ENCODE measurements at places on chromosomes 4 and X.

GRCh38 chrX:64338296-64338695, 57.0 kb downstream of the MTMR8 start:
- no peak for DNase-seq

DNA sequence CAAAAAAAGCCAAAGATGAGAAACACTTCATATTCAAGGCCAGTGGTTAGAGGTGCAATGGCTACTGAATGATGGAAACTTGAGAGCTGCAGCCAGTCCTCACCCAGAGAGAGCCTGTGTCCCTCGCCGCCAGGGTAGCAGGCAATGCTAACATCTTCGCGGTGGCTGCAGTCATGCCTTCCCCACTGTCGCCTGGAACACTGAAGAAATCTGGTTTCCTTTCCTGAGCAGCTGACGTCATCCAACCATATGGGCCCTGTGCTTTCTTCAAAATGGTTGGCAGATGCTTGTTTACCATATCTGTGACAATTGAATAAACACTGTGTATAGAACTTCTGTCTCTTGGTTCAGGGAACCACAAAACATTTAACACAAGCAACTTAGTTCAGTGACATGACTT, 39.7 kb downstream of the PRSS12 start:
- DNase-seq, result no peak

DNA sequence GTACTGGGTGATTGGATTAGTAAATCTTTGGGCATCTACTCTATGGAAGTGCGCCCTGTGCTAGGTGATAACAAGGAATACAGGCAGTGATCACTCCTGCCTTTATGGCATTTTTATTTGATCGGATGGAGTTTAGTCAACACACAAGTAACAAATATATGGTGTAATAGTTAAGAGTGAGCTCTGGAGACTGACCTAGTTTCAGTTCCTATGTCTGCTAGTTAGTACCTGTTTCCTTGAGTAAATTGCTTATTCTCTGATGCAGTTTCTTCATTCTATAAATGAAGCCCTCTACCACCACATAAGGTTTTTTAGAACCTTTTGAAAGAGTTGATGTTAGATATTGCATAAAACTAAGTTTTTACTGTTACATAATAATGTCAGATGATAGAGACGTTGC, 134.6 kb downstream of the KDM6A start:
- no peak for DNase-seq

DNA sequence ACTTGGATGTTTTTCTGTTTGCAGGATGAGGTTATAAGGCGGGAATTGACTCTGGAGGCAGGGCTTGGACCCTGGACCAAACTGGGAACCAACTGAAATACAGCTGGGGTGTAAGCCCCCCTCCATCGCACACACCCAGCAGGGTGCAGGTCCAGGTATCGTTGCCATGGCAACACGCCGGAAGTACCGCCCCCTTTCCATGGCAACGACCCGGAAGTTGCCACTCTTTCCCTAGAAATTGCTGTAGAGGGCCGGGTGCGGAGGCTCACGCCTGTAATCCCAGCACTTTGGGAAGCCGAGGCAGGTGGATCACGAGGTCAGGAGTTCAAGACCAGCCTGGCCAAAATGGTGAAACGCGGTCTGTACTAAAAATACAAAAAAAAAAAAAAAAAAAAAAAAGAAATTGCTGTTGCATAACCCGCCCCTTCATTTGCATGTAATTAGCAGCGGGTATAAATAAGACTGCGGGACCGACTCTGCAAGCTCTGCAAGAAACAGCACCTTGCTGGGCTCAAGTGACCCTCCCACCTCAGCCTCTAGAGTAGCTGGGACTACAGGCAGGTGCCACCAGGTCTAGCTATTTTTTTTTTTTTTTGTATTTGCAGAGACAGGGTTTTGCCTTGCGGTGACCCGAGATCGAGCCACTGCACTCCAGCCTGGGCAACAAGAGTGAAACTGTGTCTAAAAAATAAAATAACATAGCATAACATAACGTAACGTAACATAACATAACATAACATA, 139.6 kb downstream of the CRLF2 start:
- no peak for DNase-seq

GRCh38 chr4:89108091-89108490, 3.2 kb upstream of the TIGD2 start:
- DNase-seq, result no peak

DNA sequence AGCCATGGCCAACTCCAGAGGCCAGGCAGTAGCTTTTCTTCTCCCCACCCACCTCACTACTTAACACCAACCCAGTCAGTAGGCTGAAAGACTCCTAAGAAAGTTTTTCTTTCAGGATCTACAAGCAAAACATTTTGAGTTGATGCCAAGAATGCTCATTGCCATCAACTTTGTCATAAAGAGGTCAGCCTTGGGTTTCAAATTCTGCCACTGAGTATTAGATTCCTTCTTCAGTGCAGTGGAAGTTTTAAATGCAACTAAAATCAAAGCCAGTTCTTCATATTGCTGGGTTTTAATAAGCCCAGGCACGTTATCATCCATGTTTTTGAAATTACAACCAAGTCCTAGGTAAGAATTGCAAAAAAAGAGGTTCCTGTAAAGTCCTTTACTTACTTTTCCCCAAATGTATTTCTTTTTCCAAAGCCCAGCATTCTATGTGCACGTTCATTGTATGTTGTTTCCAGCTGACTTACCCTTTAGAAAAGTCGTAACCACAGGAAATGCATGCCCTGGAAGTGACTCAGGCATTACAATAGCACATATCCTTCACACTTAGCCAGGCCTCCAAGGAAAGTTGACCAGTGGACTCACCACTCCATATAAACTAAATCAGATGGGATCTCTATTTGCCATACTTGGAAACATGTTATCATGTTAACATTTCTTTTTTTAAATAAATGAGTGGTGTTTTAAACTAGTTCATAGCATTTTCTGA, 229.9 kb downstream of the SOX3 start:
- DNase-seq, result no peak

- no peak for DNase-seq
Measured at GRCh38 chr4:108036213-108036612, 46.5 kb downstream of the HADH start.

- DNase-seq, result no peak
Measured at GRCh38 chrX:21972721-21973120, 32.2 kb downstream of the SMS start.

GRCh38 chr4:166323250-166323649, 450.2 kb downstream of the TLL1 start:
- DNase-seq, result no peak

- DNase-seq, result no peak
Measured at GRCh38 chr4:152185786-152186550, 349.9 kb downstream of the FBXW7 start.
